ENCODE measurements at places on chromosomes 7 and 10.

DNA sequence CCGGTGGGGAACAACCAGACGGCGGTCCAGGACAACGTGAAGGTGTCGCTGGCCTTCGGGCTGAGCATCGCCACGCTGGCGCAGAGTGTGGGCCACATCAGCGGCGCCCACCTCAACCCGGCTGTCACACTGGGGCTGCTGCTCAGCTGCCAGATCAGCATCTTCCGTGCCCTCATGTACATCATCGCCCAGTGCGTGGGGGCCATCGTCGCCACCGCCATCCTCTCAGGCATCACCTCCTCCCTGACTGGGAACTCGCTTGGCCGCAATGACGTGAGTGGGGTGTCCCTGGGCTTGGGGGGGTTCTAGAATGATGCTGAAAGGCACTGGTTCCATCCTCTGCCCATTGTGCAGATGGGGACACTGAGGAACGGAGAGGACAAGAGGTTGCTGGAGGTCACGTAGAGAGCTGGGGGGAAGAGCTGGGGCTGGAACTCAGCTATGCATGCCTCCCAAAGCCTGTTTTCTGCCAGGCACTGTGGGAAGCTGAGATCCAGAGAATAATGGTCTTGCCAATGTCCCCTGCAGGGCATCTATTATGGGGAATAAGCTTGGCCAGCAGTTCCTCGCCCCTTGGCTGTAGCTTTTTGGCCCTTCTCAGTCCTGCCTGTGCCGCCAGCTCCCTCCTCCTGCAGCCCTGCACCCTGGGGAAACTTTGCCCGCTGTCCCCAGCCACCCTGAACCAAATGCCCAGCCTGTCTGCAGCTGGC lies 523 bp downstream of the AQP1 start:
- no peak for DNase-seq

- no peak for DNase-seq
These were observed 737.4 kb downstream of the TNS3 start for GRCh38 chr7:46844486-46844885.

DNA sequence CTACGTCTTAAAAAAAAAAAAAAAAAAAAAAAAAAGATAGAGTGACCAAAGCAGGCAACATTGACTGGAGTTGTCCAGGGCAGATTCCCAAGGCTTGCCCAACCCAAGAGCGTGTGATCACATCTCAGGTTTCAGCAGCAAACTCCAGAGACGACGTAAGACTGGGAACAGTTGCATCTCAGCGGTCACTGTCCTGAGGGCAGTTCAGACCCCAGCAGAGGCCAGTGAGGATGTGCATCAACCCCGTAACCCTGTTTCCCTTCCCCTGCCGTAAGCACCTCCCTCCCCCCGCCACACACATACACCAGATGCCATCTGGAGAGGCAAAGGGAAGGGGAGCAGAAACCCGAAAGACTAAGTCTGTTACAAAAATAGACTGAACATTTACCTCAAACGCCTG lies 19.3 kb upstream of the TOMM7 start:
- DNase-seq = no peak

DNA sequence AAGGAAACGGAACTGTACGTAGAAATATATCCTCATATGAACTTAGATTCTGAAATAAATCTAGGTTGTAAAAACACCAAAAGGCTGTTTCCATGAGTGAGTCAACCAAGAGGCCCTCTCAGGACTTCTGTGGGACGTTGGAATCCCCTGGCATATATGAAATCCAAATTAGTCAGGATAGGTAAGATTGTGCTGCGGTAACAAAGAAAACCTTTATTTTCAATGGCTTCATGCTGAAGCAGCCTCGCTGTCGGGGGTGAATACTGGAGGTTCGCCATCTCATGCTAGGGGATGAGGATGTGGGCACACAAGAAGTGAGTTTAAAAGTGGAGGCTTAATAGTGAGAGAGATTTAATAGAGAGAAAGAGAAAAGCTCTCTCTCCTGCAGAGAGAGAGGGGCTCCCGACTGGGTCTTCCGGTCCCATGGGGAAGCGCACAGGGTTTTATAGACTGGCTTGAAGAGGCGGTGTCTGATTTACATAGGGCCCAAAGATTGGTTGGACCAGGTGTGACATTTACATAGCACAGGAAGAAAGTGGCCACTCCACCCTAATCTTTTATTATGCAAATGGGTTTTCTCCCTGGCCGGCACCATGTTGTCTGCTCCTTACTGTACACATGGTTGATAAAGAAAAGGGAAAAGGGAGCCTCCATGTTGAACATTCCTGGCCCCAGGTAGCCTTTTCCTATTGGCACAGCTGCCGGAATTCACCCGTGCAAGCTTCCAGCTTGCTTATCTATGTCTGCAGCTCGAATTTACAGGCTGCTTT lies 52.3 kb upstream of the SEPHS1 start:
- DNase-seq = no peak

DNA sequence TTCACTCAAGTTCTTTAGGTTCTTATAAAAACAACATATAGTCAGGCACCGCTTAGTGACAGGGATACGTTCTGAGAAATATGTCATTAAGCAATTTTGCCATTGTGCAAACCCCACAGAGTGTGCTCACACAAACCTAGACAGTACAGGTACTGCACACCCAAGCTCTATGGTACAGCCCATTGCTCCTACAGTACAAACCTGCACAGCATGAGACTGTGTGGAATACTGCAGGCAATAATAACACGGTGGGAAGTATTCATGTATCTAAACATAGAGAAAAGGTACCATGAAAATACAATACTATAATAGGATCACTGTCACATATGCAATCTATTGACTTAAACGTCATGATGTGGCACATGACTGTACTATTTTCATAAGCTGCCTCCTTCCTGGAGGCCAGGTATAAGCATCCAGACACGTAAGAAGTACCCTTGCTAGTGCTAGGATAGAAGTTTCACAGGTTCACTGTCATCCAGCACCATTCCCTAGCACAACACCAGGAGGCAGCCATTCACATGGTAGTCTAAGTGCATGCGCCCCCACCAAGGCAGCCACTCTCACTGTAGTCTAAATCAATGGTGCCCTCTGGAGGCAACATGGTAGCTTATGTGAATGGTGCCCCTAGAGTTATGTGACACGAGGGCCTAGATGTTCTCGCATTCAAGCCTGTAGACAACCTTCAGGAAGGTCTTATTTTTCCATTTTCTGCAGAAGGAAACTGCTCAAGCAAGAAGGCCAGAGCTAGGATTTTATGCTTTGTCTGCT lies 98.5 kb downstream of the ARHGAP22 start:
- DNase-seq = no peak

GRCh38 chr7:108454674-108455550 lies 1.3 kb downstream of the NRCAM start:
- peak; percentile 57 for DNase-seq

GRCh38 chr10:77506517-77507200 lies 130.9 kb downstream of the KCNMA1 start:
- DNase-seq = no peak

DNA sequence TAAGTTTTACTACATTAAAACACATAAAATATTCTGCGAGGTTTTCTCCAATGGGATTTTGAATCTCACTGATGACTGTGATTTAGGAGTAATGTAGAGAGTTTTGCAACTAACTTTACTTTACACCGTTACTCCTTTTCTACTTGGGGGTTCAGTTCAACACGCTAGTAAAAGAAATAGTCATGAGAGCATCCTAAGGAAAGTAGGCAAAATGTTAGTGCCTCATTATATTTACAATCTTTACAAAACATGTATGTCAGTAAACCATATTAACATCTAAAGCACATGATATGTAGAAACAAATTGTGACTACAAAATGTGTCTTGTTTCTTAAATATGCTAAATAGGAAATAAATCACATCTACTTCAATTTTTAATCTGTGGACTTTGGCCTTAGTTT lies 6.0 kb downstream of the MEOX2 start:
- peak; percentile 74 for DNase-seq

GRCh38 chr10:99796928-99797327 lies 14.5 kb downstream of the ABCC2 start:
- DNase-seq = no peak

GRCh38 chr10:101358706-101359300 lies 4.8 kb downstream of the BTRC start:
- no peak for DNase-seq

- no peak for DNase-seq
These were observed 64.3 kb downstream of the HOXA1 start for GRCh38 chr7:27031289-27032172.

DNA sequence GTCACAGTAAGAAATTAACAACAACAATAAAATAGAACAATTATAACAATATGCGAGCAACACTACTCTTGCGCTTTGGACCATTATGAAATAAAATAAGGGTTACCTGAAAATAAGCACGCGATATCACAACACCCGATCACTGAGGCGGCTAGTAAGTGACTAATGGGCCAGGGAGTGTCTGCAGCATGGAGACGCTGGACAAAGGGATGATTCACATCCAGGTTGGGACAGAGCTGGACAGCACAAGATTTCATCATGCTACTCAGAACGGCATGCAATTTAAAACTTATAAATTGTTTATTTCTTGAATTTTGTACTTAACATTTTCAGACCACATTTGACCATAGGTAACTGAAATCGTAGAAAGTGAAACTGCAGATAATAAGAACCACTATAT lies 15.6 kb downstream of the HIBADH start:
- no peak for DNase-seq

DNA sequence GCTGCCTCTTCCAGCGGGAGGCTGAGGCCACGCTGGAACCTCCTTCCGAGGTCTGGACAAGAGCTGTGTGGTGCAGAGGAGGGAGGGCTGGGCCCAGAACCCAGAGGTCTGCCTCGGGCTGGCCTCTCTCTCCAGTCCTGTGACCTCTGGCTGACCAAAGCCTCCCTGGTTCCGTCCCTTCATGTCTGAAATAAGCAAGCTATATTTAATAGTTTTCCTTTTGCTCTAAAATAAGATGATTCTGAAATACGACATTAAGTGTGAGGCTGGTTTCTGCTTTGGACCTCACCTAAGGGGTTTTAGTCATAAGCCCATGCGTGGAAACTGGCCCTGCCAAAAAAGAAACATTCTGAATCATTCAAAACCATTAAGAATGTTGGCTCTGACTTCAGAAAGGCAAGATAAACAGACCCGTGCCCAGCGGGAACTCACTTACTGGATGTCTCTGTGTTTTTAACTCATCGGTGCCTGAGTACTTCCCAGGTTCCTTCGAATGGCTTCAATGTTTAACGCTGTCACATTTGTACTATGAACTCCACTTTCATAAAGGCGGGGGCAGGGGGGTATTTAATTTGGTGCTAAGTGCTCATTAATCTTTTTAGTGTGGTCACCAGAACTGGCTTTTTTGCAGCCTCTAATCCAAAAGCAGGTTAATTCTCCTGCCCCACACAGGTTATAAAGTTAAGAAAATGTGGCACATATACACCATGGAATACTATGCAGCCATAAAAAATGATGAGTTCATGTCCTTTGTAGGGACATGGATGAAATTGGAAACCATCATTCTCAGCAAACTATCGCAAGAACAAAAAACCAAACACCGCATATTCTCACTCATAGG lies 157.5 kb upstream of the KLF14 start:
- DNase-seq = no peak

DNA sequence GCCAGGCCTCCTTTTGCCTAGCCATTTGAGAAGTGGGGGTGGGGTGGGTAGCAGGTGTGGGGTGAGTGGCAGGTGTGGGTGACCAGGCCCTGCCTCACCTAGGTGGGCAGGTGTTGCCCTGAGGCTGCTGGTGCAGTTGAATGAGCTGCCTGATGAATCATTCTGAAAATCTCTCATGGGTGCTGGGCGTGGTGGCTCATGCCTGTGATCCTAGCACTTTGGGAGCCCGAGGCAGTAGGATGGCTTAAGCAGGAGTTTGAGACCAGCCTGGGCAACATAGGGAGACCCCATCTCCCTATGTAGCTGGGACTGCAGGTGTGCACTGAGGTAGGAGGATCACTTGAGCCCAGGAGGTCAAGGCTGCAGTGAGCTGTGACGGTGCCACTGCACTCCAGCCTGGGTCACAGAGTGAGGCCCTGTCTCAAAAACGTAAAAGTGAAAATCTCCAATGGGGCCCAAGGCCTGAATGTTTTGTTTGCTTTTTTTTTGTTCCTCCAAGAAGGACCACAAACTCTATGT lies 17.7 kb downstream of the TSPAN14 start:
- no peak for DNase-seq

DNA sequence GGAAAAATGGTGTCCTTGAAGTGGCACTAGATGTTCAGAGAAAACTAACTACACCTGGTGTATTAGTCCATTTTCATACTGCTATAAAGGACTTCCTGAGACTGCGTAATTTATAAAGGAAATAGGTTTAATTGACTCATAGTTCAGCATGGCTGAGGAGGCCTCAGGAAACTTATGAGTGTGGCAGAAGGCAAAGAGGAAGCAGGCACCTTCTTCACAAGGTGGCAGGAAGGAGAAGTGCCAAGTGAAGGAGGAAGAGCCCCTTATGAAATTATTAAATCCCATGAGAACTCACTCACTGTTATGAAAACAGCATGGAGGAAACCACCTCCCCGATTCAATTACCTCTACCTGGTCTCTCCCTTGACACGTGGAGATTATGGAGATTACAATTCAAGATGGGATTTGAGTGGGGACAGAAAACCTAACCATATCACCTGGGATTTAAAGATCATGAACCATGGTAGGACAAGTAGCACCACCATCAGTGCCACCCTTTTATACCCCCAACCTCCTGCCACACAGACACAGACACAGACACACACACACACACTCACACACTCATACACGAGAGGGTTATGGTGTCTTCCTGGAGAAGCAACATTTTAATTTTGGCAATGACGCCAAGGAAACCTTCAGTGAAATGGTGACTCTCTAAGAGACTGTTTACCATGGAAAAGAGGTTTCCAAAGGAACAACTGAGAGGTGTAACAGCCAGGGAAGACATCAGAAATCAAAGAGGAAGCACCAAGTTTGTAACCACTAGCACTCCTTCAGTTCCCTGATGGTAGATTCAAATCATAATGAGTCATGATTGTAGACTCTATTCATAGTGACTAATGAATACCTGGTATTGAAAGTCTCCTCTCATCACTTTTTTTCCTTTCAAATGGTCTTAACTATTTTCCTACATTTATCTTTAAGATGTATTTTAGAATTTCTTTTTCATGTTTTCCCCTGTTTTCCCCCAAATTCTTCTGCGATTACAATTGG lies 41.8 kb upstream of the WNT16 start:
- no peak for DNase-seq

DNA sequence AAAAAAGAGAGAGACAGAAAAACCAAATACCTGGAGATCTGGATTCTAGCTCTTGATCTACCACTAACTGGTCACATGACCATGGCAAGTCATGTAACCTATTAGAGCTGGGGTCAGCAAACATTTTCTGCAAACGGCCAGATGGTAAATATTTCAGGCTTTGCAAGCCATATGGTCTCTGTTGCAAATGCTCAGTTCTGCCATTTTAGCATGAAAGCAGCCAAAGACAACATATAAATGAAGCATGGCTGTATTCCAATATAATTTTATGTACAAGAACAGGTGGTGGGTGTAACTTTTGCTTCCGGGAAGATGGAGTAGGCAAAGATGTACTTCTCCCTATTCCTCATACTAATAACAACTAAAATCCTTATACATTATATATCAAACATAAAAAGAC lies 6.7 kb downstream of the FRA10AC1 start:
- DNase-seq = no peak

- no peak for DNase-seq
These were observed 11.7 kb downstream of the STAM start for GRCh38 chr10:17655567-17656146.

Data from NCI-H748 treated with DMSO at 0.1 percent for 48 hours (cell line).